ENCODE measurements at places on chromosomes 2 and 18.

- DNase-seq: no peak
Measured at GRCh38 chr2:62142054-62142453, 53.9 kb upstream of the B3GNT2 start.

- no peak for DNase-seq
Measured at GRCh38 chr2:67848551-67849285, 214.1 kb downstream of the C1D start.

GRCh38 chr2:22078701-22079100, 954.9 kb downstream of the TDRD15 start:
- DNase-seq: no peak

DNA sequence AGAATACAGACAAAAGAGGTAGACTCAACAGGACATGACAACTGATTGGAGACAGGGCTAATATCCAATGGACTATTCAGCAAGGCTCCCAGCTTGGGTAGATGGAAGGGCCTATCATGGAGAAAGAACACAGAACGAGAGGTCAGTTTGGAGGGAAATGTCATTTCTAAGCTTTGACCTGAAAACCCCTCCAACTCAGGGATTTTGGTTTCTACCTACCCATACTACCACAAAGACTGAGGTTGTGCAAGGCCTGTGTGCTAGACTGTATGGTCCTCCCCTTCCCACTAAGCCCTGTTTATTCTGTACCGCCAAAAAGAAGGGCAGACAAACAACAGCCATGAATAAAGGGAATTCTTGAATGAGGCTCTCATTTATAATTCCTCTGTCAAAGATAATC, 288.9 kb downstream of the ZNF385B start:
- no peak for DNase-seq

- no peak for DNase-seq
Measured at GRCh38 chr2:105143467-105144151, 97.9 kb upstream of the GPR45 start.

- DNase-seq: no peak
Measured at GRCh38 chr2:140308706-140309105, 1528.5 kb upstream of the NXPH2 start.
